ENCODE measurements at places on chromosomes 12 and 14.

DNA sequence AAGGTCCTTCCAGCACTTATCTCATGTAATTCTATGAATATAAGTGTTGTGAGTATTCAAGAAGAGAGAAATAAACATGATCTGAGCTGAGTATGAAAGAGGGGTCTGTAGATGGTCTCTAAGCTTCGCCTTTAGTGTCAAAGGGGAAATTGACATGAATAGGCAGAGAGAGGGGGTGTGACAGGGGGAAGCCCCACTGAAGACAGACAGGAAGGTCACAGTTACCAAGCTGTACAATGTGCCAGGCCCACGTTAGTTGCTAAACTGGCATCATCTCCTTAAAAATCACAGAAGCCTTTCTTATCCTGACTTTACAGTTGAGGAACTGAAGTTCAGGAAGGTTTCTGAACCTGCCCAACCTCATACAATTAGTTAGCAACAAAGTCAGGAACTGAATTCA, 7.6 kb downstream of the ARHGEF40 start:
- no peak for DNase-seq

DNA sequence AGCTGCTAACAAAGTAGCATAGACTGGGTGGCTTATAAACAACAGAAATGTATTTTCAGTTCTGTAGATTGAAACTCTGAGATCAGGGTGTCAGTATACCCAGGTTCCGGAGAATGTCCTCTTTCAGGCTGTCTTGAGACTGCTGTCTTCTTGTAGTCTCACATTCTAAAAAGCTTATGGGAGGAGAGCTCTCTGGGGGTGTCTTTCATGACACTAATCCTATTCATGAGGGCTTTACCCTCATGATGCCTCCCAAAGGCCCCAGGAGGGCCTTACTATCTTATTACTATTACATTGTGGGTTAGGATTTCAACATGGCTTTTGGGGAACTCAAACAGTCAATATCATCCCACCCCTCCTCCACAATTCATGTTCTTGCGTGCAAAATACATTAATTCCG, 94.3 kb downstream of the AEBP2 start:
- DNase-seq = no peak

- no peak for DNase-seq
Observed at GRCh38 chr14:78612666-78613065, 442.5 kb downstream of the NRXN3 start.

GRCh38 chr12:11746024-11746771, 96.7 kb downstream of the ETV6 start:
- no peak for DNase-seq

GRCh38 chr12:93003531-93004239, 74.6 kb upstream of the EEA1 start:
- DNase-seq = no peak

DNA sequence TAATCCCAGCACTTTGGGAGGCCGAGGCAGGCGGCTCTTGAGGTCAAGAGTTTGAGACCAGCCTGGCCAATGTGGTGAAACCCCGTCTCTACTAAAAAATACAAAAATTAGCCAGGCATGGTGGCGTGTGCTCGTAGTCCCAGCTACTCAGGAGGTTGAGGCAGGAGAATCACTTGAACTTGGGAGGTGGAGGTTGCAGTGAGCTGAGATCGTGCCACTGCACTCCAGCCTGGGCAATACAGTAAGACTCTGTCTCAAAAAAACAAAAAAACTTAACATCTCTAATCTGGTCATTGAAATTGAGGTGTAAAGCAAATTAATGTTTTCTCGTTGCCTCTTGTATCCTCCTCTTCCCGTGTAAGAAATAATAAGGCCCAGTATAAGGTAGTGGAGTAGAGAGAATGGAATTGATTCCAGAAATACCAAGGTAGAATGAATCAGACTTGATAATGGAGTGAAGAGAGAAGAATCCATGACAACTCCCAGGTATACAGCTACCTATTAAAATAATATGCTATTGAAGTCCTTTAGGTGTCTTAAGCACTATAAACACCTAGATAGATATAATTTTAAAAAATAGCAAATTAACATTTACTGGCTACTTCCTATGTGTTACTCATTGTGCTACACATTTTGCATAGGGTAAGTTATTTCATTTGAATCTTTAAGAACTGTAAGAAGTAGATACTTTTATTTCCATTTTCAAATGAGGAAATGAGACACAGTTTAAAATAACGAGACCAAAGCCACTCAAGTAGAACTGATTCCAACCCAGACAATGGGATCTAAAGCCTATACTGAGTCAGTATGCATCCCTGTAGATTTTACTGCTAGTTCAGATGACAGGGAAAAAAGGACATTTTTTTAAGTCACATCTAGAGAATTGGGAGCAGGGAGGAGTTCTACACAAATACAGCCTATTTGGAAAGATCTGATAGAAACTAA, 23.2 kb downstream of the RAP1B start:
- no peak for DNase-seq

DNA sequence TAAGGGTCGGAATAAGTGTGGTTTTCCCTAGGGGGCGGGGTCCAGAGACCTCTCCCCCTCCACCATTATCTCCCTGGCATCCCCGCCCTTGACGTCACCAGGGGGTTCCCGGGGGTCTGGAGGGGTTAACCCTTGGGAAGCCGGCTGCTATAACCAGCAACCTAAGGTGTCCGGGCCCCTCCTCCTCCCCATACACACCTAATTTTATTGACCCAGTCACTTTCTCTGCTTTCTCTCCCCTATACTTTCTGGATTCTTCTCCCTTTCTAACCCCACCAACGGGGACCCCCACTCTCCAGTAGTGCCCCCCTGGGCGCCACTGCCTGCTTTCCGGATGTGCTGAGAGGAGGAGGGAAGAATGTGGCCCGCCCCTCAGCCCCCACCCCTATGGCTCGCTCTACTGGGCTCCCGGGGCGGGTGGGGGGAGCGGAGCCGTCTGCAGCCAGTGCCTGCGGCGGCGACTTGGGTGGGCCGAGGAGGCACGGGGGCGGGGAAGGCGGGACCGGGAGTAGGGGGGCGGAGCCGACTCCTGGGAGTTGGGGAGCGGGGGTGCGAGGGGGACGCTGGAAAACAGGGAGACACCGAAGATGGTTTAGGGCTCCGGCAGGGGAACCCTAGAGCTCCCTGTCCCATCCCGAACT, 1.8 kb downstream of the GLI1 start:
- no peak for DNase-seq

GRCh38 chr12:46149905-46150304, 118.9 kb downstream of the SLC38A1 start:
- no peak for DNase-seq

DNA sequence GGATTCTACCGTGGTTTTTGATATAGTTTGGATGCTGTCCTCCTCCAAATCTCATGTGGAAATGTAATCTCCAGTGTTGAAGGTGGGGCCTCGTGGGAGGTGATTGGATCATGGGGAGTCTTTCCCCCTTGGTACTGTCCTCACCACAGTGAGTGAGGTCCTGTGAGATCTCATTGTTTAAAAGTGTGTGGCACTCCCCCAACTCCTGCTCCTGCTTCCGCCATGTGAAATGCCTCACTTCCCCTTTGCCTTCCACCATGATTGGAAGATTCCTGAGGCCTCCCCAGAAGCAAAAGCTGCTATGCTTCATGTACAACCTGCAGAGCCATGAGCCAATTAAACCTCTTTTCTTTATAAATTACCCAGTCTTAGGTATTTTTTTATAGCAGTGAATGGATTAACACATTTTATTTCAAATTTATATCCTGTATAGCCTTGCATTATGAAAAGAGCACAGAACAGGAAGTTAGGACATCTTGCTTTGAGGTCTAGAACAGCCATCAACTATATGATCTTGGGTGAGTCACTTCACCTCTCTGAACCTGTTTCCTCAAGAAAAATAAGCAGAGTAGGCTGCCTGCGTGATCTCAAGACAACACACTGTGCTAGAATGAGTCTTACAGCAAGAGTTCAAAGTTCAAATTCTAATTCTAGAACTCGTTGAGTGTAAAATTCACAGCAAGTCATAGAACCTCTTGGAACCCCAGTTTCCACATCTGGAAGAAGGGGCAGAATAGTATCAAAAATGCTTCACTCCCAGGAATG, 160.9 kb upstream of the EEA1 start:
- DNase-seq = no peak

DNA sequence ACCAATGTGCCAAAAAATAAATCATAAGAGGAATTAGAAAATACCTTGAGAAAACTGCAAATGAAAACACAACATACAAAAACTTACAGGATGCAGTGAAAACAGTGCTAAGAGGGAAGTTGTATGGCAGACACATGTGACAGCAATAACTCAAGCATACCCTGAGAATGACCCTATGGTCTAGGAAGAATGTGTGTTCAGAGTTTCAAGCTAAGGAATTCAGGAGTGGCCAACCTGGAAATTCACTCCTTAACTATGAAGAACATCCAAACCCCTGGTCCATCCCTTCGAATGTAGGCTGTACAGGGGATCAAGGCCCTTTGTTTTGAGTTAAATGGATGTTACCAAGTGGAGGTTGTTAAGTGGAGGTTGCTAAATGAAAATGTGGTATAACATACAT, 16.7 kb upstream of the TTC9 start:
- no peak for DNase-seq

- no peak for DNase-seq
Observed at GRCh38 chr12:1130164-1130563, 139.1 kb downstream of the ERC1 start.

DNA sequence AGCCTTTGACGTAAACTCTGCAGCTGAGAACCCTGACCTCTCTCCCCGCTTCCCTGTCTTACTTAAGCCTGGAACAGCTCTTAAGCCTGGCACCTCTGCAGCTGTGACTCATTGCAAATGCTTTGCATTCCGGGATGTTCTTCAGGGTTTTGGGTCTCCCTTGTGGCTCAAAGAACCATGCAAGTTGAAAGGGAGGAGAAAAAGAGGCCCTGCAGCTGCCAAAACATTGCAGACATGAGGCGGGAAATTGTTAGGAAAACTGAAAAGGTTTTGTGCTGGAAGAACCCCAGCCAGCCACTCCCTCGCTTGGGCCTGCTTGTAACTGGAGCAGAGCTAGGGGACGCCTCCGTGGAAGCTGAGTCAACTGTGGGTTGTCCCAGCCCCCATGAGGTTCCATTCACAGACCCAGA, 60.2 kb upstream of the FERMT2 start:
- DNase-seq = no peak

DNA sequence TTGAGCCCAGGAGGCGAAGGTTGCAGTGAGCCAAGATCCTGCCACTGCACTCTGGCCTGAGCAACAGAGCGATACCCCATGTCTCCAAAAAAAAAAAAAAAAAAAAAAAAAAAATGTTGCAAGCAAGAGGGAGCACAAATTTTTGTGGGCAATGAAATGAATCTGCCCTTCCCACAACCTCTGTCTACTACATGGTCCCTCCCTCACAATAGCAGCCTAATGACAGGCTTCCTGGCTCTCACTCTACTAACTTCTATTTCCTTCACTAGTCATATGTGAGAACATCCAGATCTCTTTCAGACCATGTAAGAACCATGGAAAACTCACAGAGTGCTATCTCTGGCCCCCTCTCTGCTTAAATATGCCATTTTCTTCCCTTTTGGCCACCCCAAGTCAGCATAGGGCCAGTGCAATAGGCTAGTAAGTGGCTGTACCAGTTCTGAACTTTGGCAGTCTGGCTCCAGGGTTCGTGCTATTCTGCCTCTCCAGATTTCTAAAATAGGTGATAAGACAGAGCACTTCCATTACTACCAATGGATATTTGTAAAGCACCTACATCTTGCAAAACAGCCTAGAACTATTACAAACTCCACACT, 7.1 kb downstream of the OSBPL8 start:
- DNase-seq = no peak

GRCh38 chr12:57619434-57620244, 8.4 kb downstream of the ARHGEF25 start:
- DNase-seq = no peak

DNA sequence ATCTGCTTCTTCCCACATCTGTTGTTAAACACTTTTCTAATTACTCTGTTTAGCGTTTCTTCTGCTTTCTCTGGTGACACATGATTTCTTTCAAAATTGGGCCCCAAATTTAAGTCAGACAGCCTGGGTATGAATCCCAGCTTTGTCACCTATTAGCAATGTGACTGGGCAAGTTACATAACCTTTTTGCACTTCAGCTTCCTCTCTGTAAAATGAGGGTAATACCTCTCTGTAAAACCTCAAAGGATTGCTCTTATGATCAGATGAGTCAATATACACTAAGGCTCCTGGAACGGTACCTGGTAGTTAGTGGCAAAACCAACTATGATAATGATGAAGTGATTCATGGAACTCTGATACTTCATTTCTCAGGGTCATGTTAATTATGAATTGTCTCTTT, 33.0 kb downstream of the E2F7 start:
- no peak for DNase-seq

DNA sequence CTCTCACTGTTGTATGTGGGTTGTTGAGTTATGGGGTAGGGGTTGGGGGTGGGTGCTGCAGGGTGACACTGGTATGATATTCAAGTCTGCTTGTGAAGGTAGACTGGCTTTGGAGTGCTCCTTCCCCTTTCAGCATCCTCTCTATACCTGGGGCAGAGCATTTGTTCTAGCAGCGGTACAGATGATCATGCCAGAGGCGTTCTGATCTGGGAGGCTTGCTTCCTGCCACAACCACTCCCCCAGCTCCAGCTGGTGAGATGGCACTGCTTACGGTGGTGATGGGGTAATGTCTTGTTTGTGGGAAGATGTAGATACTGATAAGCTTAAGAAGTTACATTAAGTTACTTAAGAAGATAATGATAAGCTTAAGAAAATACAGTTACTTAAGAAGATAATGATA, 131.8 kb downstream of the ERC1 start:
- peak; percentile 10 for DNase-seq

DNA sequence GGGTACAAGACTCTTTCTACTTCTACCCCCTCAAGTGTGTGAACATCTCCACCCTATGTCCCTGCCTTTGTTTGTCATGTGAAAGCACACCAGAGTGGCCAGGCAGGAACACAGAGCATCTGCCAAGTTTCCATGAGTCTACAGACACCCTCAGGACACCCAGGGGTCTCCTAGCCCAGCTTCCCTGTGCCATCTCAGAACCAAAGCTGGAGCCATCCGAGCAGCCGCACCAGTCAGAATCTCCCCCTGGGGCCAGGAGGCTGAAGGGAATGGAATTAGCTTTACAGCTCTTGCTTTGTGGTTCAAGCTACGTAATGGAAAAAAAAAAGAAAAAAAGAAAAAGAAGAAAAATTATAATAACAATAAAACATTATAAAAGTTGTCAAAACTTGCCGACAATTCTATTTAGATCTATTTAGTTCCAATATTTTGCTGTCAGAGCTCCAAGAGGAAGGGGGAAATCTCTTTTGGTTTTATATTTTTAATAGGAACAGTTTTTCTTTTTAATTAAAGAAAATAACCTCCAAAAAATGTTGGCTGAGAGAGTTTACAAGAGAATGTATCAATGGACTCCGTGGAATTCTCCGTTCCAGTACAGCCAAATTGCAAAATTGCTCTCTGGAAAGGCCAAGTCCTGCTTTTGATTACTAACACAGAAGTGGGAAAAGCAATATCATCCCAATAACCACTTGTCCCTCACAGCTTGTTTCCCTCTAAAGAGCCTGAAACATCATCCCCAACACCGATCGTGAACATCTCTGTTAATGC, 37.1 kb downstream of the TBX5 start:
- no peak for DNase-seq

DNA sequence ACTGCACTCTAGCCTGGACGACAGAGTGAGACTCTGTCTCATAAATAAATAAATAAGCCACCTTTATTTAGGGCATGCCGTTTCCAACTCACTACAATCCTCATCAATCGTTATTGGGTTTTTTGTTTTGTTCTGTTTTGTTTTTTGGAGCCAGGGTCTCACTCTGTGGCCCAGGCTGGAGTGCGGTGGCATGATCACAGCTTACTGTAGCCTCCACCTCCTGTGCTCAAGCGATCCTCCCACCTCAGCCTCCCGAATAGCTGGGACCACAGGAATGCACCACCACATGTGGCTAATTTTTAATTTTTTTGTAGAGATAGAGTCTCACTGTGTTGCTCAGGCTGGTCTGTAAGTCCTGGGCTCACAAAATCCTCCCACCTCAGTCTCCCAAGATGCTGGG, 3.6 kb upstream of the ANAPC5 start:
- DNase-seq = no peak
